ENCODE measurements at places on chromosomes 1 and 21. TPM values are rescaled to one million over a fixed set of nuclear protein-coding genes. Genes with fewer than 3 reads are reported as not detected.

DNA sequence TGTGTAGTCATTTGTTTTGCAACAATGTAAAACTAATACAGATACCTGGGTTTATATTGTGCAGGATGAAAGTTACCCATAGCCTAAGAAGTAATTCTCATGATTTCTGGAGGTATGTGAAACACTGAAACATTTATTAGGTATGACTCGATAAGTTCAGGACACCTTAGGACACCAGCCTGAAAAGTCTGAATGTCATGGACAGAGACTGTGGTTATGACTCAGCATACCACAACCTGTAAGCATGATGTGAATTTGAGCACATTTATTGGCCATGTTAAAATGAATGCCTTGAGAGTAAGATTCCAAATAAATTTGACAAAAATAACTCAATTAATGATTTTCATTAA is 1471.7 kb upstream of the B3GALT2 start:
- no peak for DNase-seq
- H3K36me3 ChIP-seq, result no peaks in the 10 kb centered on the region

- no peaks in the 10 kb centered on the region for H3K27me3 ChIP-seq
- peaks cover 4% of the 10 kb centered on the region for H3K4me1 ChIP-seq
- no peaks in the 10 kb centered on the region for H3K36me3 ChIP-seq
- DNase-seq, result no peak
Measured at GRCh38 chr1:150210706-150211105, 25.2 kb downstream of the ANP32E start.

GRCh38 chr1:183328371-183328770 is 89.8 kb downstream of the NMNAT2 start:
- no peak overlapping the region for H3K4me3 ChIP-seq
- peaks cover 4% of the 10 kb centered on the region for H3K27me3 ChIP-seq
- no peaks in the 10 kb centered on the region for H3K36me3 ChIP-seq
- no peak overlapping the region for H3K27ac ChIP-seq

DNA sequence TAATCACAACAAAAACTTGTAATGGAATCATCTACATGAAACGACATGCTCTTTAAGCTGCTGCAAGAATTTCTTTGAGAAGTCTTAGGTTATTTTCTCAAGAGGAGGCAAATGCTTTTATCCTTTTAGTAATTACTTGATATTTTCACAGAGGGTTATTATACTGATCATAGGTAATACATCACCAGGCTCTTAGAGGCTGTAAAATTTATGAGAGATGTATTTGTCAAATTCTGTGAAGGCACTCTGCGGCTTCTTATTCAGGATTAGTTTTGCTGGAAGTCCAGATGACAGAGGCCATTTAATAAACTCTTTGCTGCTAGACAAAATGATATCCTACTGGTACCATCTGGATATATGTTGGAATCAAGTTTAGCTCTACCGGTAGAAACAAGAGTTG is 624.3 kb upstream of the BRINP3 start:
- H3K4me3 ChIP-seq, result no peak overlapping the region
- no peak overlapping the region for H3K27ac ChIP-seq
- H3K27me3 ChIP-seq, result no peaks in the 10 kb centered on the region
- no peaks in the 10 kb centered on the region for H3K4me1 ChIP-seq
- no peaks in the 10 kb centered on the region for H3K36me3 ChIP-seq

The CCDC185 gene
- not detected for total RNA-seq

The LRRC39 gene
- 2.5 TPM for total RNA-seq

- peak; percentile 38 for DNase-seq
- H3K27ac ChIP-seq, result peak within 1 kb of the TSS; percentile 87
- no peaks in the 10 kb centered on the region for H3K27me3 ChIP-seq
Measured at GRCh38 chr1:151839457-151840403, at the start of gene C2CD4D. Gene C2CD4D (minus strand): TSS chr1:151839820. CDS start chr1:151838989, 831 bp downstream.

The ELAVL4 gene
- not detected for total RNA-seq

Data from tibial nerve (tissue), 4 donors.